ENCODE measurements at places on chromosomes 7 and 10.

DNA sequence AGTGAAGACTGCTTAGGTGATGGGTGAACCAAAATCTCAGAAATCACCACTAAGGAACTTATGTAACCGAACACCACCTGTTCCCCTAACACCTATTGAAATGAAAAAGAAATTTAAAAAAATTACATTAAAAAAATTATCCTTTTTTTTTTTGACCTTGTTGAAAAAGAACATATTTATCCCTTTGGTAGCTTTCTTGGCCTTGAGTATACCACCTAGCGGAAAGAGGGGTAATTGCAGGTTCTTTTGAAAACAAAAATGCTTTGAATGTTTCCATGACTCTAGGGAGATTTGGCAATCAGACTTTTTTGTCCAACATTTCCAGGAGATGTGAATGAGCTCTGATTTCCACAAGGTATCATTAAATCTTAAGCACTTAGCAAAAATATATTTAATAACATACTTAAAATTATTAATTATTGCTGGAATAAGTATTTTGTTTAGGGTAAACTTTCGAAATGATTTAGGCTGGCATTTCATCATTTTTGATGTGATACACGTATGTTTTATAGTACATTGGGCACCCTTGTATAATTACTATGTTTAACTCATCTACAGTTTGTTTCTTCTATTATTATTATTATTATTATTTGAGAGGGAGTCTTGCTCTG is 47.0 kb upstream of the ELMO1 start:
- DNase-seq, result no peak

DNA sequence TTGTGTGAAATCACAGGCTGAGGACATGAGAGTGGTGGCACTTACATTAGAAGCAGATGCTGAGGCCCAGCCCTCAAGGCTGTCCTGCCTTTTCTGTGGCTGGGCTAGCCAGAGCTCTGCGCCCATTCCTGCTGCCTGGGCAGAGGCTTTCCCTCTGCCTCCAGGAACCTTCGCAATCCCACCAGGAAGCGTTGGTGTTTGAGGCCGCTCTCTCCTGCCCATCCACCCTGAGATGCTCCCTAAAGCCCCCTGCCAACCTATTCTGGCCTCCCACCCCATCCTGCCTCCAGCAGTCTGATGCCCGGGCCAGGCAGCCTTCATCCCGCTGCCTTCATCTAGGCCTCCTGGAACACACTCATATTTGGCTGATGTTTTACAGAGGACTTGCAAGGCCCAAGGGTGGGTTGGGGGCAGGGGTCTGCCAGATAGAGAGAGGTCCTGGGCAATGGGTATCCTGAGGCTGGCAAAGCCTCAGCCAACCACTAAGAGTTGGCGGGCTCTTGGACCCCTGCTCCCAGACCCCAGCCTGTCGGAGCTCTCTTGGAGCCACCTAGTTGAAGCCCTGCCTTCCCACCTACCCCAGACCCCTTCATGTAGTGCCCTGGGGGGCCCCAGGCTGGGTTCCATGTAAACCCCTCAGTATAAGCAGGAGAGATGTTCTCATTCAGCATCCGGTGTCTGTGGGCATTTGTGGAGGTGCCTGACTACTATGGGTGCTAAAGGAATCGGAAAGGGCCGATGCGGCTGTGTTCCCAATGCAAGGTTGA is 32.7 kb downstream of the LDB3 start:
- no peak for DNase-seq

DNA sequence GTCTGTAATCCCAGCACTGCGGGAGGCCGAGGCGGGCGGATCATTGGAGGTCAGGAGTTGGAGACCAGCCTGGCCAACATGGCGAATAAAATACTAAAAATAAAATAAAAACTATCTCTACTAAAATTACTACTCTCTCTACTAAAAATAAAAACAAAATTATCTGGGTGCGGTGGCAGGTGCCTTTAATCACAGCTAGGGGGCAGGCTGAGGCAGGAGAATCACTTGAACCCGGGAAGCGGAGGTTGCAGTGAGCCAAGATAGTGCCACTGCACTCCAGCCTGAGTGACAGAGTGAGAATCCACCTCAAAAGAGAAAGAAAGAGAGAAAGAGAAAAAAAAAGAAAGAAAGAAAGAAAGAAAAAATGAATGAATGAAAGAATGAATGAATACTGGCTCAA is 351.4 kb downstream of the ELMO1 start:
- DNase-seq, result no peak

- peak; percentile 56 for DNase-seq
Measured at GRCh38 chr10:75283078-75283670, 47.4 kb upstream of the COMTD1 start.

DNA sequence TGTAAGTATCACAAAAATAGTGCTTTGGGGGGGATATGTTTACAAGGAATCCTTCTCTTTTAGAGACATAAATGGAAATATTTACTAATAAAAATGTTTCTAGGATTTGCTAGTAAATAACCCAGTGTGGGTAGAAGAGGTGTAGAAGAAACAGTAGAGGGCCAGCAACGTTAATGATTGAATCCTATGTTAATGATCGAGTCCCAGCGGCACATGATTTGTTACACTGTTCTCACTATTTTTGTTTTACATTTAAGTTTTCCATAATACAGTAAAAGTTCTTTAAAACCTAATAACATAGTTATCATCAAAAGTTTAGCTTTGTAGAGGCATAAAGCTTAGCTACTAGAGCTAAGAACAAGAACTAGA is 66.0 kb downstream of the UBE2H start:
- no peak for DNase-seq

GRCh38 chr7:135933509-135934188 is 43.5 kb downstream of the MTPN start:
- DNase-seq, result no peak

GRCh38 chr7:19362099-19362498 is 216.9 kb upstream of the FERD3L start:
- no peak for DNase-seq

GRCh38 chr10:8056871-8057331 is 2.4 kb downstream of the GATA3 start:
- peak; percentile 21 for DNase-seq

DNA sequence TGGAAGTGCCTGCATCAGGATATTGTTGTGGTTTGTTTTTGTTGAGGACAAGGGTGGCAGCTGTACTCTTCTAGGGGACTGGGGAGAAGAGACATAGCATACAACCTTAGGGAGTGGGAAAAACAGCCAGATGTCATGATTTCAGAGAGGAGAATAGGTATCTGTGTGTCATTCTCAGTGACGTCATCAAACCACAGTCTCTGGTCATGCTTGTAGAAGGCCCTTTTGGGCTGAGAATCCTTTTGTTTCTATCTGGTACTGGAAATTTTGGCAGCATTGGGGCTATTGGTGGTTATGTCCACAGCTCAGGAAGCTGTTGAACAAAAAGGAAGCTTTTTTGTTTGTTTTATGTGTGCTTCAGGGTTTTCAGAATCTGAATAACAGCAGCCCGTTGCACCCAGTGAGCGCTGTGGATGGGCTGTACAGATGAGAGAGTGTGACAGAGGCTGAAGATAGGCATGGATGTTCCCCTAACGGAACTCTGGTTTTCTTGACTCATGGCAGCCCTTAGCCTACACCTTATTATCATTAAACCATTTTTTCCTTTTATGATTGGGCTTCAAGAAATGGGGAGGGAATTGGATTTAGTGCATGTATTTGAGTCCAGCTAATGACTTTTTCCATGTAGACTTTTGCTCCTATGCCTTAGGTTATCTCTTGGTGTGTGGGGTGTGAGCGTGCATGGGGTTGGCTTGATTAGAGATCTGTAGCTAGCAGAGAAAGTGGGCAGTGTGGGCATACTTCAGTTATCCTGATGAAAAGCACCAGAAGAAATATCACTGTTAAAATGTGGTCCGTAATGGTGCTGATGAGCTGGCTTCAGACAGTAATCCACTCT is 65.7 kb downstream of the SND1 start:
- DNase-seq, result no peak

DNA sequence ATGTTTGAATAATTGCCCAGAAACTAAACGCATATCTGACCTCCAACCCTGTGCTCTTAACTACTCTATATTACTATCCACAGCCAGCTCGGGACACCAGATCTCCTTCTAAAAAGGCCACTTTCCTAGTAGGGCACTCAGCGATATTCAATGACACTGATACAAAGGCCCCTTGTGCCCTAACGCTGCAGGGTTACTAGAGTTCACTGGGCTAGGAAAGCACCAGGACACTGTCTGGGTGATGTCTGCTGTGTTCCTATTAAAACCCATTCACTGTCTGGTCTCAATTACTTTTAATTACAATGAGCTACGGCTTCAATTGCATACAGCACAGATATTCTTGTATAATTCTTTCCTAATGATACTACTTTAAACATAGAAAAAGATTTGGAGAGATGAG is 91.7 kb downstream of the SORCS1 start:
- DNase-seq, result peak; percentile 42

GRCh38 chr10:123795196-123795780 is 96.3 kb downstream of the CPXM2 start:
- no peak for DNase-seq

DNA sequence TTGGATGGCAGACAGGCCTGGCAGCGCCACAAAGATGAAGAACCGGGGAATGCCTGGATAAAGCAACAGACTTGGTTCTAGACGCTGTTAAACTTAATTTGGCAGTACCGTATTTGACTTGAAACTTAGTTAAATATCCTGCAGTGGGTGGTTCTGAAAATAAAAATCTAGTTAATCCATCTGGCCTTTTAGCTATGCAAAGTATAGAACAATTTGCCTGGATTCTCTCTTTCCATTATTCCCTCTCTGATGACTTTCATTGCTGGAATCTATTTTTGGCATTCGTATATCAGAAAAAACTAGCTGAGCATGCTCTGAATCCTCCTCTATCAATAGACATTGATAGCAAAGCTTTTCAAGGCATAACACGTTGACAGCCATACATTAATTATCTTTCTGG is 203.6 kb downstream of the MACC1 start:
- DNase-seq, result peak; percentile 65

GRCh38 chr10:62021128-62021665 is 119.7 kb downstream of the ARID5B start:
- DNase-seq, result no peak

- DNase-seq, result peak; percentile 53
Measured at GRCh38 chr10:118832241-118832651, 77.5 kb upstream of the CACUL1 start.

DNA sequence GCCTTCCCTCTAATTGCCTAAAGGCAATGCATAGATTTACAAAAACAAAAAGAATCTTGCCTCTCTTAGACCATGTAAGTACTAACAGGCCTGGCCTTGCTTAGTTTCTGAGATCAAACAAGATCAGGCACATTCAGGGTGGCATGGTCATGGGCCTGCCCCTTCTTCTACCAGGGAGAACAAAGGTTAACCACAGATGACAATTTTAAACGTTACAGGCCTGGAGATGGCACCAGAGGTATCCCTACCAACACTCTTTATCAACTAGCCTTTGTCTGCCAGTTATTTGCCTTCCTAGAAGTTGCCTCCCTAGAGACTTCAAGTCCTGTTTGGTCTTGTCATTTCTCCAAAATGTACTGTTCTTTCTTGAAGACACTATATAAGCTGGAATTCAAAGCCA is 252.6 kb downstream of the DOCK4 start:
- peak; percentile 10 for DNase-seq

DNA sequence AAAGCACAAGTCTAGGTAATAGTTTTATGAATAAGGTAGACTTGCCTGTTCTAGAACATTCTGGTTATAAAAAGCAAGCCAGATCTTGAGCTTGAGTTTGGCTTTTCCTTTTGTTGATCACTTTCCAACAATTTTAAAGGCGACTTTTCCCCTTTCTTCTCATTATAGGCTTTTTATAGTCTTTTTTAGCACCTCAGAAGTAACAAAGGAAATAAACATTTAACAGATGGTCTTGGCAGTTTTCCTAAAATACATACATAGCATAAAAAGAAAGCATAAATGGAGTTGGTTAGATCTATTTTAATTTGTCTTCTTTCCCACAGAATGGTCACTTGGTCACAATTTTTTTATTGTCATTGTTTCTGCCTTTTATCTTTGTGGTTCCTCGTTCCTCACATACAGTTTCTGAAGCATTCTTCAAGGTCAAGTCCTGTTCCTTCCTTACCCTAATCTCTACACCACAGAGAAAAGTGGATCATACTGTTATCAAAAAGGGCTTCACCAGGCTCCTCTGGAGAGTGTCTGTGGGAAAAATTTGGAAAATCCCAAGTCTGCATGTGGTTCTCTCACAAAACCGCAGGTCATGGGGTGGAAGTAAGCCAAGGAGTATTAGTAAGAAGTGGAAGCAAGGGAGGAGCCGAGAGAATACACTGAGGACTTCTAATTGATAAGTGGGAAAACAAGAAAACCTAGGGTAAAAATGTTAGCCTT is 31.3 kb downstream of the THNSL1 start:
- DNase-seq, result no peak

- DNase-seq, result no peak
Measured at GRCh38 chr7:39672176-39672575, 48.8 kb downstream of the RALA start.

DNA sequence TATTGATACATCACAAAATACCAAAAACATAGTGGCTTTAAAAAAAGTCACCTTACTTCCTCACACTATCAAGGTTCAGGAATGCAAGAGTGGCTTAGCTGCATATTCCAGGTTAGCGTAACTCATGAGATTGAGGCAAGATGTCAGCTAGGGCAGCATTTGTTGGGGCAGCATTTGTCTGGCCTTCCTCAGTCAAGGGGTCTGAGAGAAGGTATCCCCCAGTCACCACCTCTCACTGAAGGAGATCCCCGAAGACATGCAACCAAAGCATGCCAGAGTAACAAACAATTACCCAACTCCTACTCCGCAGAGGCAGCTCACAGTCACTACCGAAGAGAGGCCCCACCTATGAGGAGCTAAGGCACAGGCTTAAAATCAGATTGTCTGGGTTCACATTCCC is 48.4 kb downstream of the C10orf71 start:
- DNase-seq, result no peak

- DNase-seq, result no peak
Measured at GRCh38 chr10:78292982-78293865, 259.6 kb downstream of the RPS24 start.

DNA sequence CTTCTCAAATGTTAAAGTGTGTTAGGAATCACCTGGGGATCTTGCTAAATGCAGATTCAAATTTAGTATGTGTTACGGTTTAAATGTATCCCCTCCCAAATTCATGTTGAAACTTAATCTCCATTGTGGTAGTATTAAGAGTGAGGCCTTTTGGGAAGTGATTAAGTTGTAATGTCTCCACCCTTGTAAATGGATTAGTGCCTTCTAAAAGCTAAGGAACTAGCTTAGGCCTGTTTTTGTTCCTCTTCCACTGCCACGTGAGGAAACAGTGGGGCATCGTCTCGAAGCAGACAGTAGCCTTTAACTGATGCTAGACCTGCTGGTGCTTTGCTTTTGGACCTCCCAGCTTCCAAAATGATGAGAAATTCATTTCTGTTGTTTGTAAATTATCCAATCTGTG is 52.3 kb upstream of the SEMA3D start:
- DNase-seq, result no peak

- DNase-seq, result peak; percentile 65
Measured at GRCh38 chr7:141073173-141073640, 657 bp upstream of the TMEM178B start.

DNA sequence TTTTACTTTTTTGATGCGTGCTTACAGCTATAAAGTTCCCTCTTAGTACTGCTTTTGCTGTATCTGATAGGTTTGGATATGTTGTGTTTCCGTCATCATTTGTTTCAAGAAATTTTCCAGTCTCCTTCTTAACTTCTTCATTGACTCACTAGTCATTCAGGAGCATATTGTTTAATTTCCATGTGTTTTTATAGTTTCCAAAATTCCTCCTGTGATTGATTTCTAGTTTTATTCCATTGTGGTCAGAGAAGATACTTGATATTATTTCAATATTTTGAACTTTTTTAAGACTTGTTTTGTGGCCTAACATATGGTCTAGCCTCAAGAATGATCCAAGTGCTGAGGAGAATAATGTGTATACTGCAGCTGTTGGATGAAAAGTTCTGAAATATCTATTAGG is 75.5 kb upstream of the CREB5 start:
- no peak for DNase-seq

All from brain (organoid and tissue), 16 donors.